ENCODE measurements at places on chromosomes 1 and 21. TPM values are rescaled to one million over a fixed set of nuclear protein-coding genes. Genes with fewer than 3 reads are reported as not detected.
A peak's percentile ranks its signal among the peaks of the same experiment; 100 is the strongest.

Gene MAP3K6
- 4.5 TPM for total RNA-seq

Gene FCRL1
- total RNA-seq, result 1.0 TPM

Gene CACNA1E
- not detected for total RNA-seq

Gene VWA5B1
- total RNA-seq, result 0.16 TPM

DNA sequence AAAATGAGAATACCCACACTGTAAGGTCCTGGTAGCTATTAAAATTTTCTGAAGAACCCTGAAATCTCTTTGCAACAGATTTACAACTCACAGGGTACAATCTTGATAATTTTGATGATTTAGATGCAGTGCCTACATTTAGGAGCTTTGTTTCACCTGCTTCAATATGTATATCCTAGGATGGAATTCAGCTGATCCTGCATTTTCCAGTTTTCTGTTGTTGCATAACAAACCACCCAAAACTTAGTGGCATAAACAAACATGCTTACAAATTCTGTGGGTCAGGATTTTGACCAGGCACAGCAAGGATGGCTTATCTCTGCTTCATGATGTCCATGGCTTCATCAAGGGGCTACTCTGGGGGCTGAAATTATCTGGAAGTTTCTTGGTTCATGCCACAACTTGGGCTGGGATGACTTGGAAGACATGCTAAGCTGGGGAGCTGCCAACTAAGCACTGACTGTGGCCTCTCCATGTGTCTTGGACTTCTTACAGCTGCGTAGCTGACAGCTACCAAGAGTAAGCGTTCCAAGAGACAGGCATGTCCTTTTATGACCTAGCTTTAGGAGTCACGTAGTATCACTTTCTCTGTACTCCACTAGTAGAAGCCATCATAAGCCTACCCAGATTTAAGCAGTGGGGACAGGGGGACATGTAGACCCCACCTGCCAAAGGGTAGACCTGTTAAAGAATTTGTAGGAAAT lies 108.5 kb downstream of the CACHD1 start:
- DNase-seq, result no peak

DNA sequence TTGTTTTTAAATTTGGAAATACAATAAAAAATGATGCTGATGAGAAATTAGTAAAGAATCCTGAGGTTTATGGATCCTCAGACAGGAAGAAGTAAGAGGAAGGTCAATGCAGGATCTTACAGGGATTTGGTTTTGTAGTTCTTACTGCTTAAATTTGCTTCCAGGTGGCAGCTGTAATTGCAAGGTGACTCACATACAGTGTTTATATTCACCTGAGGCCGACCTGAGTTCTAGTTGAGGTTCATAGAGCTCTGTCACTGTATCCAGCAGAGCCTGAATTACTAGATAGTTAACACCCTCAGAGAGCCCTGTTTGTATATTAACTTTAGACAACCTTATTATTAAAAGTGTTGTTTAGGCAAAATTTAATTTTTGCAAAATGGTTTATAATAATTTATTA lies 1.4 kb upstream of the WDR26 start:
- DNase-seq, result no peak

GRCh38 chr1:160971618-160972056 lies 17.0 kb upstream of the ITLN2 start:
- peak; percentile 62 for DNase-seq

GRCh38 chr1:235073331-235073967 lies 55.2 kb downstream of the TOMM20 start:
- no peak for DNase-seq

- DNase-seq, result no peak
Observed at GRCh38 chr1:116725798-116726197, 28.4 kb upstream of the CD2 start.

DNA sequence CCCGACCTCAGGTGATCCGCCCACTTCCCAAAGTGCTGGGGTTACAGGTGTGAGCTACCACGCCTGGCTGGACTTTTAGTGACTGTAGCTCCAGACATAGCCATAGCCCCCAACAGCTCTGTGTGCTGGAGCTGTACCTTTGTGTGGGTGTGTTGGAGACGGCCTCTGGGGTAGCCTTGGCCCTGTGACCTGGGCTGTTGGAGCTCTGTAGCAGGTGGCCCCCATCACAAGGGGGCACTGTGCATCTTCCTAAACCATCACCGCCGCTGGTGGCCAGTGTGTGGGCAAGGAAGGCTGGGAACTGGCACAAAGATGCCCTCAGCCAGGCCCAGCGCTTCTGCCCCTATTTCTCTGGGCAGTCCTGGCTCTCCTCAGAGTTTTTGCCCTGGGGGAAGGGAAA lies 38.4 kb upstream of the FOXO6 start:
- DNase-seq, result peak; percentile 35

DNA sequence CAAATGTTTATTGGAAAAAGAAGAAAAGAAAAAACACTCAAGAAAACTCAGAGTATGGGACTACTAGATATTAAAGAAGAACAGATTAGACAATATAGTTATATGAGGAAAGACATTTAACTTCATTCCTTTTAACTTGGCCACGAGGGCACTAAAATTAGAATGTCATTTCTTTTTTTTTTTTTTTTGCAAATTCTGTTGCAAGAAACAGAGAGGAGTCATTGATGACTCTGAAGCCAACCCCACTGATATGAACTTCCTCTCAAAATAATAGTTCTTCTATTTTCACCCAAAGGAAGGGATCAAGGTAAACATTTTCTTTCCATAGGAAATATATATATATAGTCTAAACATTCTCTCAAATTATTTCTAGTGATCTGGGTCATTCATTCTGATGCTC lies 24.6 kb upstream of the PEX19 start:
- DNase-seq, result no peak

- DNase-seq, result no peak
Observed at GRCh38 chr1:76562292-76562691, 305.0 kb upstream of the ST6GALNAC5 start.

DNA sequence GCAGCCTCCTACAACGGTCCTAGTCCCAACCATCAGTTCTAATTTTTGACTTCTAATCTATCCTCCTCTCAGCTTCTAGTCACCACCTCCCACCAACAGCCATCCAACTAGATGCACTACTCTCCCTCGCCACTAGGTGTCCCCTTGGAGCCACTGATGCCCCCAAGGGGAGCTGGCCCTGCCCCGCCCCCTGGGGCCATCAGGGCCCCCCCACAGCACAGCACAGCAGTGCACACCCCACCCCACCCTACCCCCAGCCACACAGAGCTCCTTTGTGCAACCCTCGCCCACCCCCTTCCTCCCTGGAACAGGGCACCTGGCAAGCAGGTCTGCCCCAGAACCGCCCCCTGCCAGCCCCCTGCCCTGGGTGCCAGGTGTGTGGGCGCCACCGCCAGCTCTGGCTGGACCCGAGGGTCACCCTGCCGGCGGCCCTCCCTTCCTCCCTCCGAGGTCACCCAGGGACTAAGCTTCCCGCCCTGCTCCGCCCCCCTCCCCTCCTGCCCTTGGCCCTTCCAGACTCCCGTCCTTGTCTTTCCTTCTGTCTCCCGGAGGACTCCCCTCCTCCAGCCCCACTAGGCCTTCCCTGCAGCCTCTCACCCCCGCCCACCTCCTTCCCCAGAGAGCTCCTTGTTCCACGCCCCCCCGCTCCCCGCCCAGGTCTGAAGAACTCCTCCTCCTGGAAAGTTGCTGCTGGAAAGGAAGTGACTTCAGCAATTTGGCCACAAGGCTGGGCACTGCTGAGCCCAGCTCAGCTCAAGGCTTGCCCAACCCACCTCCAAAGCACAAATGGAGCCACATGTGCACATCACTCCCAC lies 47.0 kb downstream of the AHDC1 start:
- DNase-seq, result peak; percentile 76

DNA sequence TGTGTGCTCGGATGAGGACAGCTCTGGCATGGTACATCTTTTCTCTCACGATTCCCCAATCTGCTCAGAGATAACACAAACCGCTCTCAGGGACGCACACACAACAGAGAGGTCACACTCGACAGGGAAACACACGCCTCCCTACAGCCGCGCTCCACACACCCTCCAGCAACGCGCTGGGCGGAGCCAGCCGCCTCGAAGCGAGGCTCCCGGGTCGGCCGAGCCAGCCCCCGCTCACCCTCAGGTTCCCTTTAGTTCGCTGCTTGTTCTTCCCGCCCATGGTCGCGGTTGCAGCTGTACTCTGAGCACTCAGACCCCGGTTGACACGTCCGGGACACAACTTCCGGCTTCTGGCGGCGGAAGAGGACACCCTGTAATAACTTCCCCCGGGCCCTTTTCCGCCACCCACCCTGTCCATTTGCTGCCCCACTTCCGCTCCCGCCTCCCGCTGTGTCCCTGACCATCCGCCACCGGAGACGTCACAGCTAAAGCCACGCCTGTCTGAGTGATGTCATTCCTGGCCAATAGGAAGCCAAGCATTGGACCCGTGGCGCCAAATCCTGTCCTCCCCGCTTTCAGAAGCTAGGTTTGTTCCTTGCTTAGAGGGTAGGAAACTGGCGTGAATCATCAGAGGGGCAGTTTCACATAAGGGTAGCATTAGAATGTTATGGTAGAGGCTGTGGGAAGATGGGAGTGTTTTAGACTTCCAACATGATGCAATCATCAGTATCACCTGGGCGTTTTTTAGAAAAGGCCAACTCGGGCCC lies at the start of gene LTN1:
TSS of gene LTN1 (minus strand) at position 352 of the 767 bp plus-strand sequence. CDS start at position 280, 72 bp downstream.
- peak; percentile 99 for DNase-seq

Measured in activated naive CD8-positive, alpha-beta T cell treated with anti-CD3 and anti-CD28 coated beads for 36 hours (primary cell).